ENCODE measurements at places on chromosomes 2 and 18. TPM values are rescaled to one million over a fixed set of nuclear protein-coding genes. Genes with fewer than 3 reads are reported as not detected.
A peak's percentile ranks its signal among the peaks of the same experiment; 100 is the strongest.

DNA sequence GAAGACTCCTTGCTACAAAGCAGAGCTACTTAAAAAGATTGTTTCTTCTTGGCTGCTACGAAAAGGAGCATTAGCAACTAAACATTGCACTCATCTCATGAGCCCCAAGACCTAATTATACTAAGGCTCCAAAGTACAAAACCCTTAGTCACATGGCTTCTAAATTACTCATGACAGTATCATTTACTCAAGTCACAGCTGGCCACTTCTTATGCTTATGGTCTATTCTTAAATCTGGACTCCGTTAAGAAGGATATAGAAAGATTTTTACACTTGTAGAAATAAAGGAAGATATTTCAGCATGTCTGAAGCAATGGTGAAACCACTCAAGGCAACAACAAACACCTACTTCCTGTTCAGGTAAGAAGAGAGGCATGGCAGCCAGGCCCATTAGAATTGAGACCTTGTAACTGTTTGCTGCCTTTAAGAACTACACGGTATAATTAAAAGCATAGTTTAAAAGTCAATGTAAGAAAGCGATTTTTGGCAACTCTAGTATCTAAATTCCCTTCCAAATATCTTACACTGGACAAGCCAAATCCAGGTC, 12.7 kb downstream of the ANKRD44 start:
- H3K4me3 ChIP-seq: peak overlapping the region; percentile 30
- peaks cover 46% of the 10 kb centered on the region for H3K36me3 ChIP-seq
- peaks cover 95% of the 10 kb centered on the region for H3K4me1 ChIP-seq

DNA sequence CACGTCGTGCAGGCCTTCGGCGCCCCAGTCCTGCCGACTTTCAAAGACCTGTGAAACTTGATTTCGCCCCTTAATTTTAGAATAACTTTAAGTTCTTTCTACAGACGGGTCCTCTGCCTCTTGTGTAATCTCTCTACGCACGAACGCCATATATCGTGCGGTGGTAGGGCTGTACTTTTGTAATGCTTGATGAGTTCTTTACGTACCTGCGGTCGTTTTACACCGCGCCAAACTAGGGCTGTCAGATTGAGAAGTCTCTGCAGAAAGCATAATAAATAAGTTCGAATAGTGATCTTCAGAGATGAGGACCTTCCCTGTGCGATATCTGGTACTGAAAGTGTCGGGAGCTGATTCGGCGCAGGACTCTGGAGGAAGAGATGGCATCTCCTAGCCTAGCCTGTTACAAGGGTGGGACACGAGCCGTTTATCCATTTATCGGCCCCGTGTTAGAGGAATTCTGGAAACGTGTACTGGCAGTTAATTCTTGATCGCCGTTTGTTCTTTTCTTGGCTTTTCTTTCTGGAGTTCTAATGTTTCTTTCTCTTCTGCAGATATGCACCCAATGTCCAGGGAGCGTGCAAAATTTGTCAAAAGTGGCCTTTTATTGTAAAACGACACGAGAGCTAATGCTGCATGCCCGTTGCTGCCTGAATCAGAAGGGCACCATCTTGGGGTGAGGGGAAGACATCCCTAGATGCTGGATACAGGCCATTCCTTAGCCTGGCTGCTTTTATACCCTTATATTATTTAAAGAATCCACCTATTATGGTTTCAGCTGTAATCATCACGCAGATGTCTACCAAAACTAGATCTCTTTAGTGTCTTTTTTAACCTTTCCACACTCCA, 781 bp upstream of the SLC5A6 start:
- H3K27ac ChIP-seq: peak overlapping the region; percentile 99
- peak overlapping the region; percentile 98 for H3K4me3 ChIP-seq
- DNase-seq: peak; percentile 60
- peaks cover 49% of the 10 kb centered on the region for H3K4me1 ChIP-seq

- peak; percentile 73 for DNase-seq
- H3K4me1 ChIP-seq: peaks cover 35% of the 10 kb centered on the region
- H3K27ac ChIP-seq: peak overlapping the region; percentile 99
- peaks cover 26% of the 10 kb centered on the region for H3K36me3 ChIP-seq
- no peaks in the 10 kb centered on the region for H3K27me3 ChIP-seq
- peak overlapping the region; percentile 100 for H3K4me3 ChIP-seq
These were observed 617 bp downstream of the CCDC142 start for GRCh38 chr2:74481961-74482800.

GRCh38 chr18:908758-909724, 4.4 kb downstream of the ADCYAP1 start:
- no peak overlapping the region for H3K27ac ChIP-seq
- peaks cover 5% of the 10 kb centered on the region for H3K36me3 ChIP-seq
- H3K27me3 ChIP-seq: peaks cover 60% of the 10 kb centered on the region
- H3K4me3 ChIP-seq: peak overlapping the region; percentile 44
- no peak for DNase-seq

Gene ARPC2
- total RNA-seq: 564 TPM

Gene CTLA4
- total RNA-seq: 245 TPM

Measured in activated CD4-positive, alpha-beta memory T cell treated with anti-CD3 and anti-CD28 coated beads for 36 hours (primary cell).